Naive thymus-derived CD4-positive, alpha-beta T cell (primary cell): ENCODE measurements at places on chromosomes 2 and 18. TPM values are rescaled to one million over a fixed set of nuclear protein-coding genes. Genes with fewer than 3 reads are reported as not detected.

The ZNF396 gene
- 1.0 TPM for polyA plus RNA-seq

The HOXD12 gene
- not detected for polyA plus RNA-seq

The IL1RN gene
- not detected for polyA plus RNA-seq

The SPATA3 gene
- not detected for polyA plus RNA-seq

GRCh38 chr2:42361728-42362283, 789 bp upstream of the COX7A2L start:
- DNase-seq = no peak

DNA sequence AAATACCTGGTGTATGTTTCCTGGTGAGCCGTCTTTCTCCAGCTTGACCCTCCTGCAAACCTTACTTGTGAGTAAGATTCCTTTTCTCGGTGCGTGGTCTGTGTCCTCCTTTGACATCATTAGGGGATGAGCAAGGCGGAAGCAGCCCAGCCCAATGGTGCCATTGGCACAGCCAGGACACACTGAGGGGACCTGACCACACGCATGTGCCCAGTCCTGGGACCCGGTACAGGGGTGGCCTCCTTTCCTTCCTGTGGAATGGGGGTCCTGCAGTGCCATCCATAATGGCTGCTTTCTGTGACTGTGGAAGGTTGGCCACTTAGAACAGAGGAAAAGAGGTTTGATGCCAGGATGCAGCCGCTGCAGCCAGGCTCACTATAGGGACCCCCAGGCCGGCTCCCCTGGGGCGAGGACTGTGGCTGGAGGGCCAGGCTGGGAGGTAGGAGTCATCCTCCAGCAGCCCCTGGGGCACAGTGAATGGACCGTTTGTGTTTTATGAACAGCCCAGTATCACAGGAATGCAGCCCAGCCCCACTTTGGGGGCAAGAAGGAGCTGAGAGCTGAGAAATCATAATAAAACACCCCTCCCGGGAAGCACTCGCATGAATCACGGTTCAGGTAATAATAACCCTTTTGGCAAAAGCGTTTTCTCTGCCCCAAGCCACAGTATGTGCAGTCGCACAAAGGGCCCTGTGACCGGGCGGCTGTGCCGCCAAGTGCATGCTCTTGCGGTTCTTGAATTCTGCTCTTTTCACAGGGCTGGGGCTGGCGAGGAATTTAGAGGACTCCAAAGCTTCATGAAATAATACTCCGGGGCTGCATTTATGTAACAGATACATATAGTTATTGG, 73.2 kb downstream of the ASB1 start:
- DNase-seq = no peak
